ENCODE measurements at places on chromosomes 6 and 20.

DNA sequence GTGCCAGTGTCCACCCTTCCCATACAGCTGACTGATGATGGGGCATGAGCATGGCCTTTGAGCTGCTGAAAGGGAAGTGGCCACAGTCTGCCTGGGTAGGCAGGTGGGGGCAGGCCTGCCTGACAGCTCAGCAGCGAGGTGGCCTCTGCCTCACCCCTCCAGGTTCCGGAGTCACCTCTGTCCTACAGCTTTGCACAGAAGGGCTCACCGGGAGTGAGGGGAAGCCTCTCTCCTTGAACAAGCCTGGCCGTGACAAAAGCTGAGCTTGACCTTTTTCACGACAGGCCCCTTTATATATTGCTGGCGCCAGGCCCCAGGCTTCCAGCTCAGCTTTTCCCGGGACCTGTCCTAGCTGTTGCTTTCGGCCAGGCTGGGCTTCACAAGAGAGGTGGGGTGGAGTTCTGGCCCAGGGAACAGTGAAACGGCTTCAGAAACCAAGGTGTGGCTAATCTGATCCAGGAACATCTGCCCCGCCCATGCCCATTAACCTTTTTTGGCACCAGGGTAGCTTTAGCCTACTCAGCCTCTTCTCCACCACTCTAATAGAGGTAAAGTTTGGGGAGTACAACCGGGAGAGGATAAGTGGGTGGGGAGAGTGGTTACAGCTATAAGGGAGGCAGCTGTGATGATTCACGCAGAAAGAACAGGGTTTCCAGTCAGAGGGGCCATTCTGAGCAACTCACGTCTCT lies 42.9 kb downstream of the C6orf132 start:
- DNase-seq, result no peak

GRCh38 chr6:157239148-157239547 lies 84.2 kb downstream of the TMEM242 start:
- no peak for DNase-seq

DNA sequence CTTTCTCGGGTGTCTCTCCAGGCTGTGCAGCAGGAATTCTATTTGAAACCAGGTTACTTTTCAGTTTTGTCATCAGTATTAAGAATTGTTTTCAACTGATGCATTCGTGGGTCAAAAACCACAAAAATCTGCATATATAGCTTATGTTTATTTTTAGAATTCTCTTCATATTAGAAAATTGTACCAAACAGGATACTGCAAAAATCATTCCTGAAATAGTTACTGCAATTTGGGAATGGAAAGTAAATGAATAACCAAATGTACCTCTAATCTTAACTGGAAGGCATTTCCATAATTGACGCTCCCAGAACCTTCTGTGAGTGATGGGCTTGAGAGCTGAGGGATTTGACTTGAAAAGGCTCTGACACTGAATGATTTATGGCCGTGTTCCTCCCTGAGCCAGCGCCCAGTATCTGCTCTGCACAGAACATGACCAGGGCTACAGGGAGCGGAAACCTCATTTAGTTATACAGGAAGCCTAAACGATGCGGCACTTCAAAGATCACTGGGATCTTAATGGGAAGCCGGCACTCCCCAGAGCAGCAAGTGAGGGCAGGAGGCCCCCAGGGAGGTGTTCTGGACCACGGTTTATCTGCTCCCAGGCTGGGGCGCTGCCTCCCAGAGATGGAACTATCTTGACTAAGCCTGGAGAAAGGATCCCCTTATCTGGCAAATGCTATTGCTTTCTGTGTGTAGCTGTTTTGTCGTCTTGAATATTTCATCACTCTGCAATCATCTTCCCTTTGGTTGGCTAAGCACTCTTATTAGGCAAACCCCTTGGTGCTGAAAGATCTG lies 446.0 kb downstream of the QKI start:
- DNase-seq, result no peak

DNA sequence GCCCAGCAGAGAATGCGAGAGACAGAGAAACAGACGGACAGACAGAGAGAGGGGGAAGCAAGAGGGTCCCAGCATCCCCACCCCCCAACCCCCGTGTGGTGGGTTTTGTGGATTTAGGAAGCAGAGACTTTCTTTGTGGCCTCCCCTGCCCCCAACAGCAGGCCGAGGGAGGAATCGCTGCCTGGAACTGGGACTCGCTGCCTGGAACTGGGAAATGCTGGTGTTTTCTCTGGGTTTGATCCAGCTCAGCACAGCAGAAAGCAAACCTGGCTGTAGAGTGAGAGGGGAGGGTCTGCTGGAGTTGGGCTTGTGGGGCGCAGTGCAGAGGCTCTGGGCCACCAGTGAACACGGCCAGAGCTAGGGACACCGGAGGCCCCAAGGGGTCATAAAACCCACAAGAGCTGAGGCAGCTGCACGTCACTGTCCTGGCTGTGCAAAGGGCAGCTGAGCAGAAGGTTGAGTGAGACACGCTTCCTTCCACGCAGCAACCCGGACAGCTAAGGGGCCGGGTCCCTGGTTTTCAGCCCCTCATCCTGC lies 181.8 kb downstream of the TAF4 start:
- no peak for DNase-seq

DNA sequence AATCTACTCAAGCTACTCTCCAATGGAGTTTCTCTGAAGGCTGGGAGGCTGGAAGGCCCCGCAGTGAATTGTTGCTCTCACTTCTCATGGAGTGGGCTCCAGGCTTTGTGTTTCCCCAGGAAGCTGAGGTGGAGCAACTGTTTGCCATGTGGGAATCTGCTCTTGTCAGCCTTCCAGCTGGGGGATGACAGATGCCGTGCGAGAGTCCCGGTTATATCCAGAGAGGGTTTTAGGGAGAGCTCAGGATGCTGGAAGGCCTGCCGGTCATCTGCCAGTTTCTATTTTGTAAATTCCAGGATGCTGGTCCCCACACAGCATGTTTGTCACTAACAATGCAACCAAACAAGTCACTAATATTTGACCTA lies 98.2 kb upstream of the NAA20 start:
- no peak for DNase-seq

DNA sequence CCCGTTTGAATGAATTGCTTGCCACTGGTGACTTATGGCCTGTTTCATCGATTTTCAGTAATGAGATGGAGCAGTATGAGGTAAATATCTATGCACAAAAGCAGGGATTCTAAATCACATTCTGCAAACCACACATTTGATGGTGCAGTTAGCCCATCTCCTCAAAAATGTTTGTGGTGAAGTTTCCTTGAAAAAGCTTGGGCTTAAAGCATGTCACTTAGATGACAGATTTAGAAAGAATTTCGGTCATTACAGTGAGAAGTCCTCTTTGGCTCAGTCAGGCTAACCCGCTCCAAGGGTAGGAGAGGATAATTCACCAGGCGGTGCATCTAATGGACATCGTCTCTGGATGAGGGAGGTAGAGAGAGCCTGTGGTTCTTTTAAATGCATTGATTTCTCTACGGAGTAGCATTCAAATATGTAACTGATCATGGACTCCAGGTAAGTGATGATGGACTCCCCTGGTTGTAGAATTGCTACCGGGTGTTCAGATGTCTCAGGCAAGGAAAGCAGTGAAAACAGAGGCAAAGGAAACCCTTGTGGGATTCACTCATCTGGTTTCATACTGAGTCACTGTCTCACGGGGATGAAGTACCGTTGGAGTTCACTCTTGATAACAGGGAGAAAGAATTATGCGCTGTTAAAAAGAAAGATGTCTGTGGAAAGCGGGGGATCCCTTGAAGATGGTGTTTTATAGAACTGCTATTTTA lies 65.3 kb downstream of the AIG1 start:
- DNase-seq, result no peak

GRCh38 chr20:11355345-11355744 lies 562.3 kb upstream of the BTBD3 start:
- DNase-seq, result no peak

DNA sequence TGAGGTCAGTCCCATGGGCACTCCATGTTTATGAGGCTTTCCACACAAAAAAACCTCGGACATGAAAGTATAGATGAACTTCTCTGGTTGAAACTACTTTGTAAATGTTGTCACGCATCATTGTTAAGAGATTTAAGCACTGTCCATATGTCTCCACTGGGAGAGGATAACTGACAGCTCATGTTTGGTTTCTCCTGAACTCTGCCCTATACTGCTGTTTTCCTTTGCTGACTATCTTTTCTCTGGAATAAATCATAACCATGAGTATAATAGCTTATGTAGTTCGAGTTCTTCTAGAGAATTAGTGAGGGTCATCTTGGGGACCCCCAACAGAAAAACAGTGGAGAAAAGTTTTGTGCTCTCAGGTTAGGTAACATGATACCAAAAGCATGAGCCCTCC lies 14.3 kb downstream of the THEMIS start:
- DNase-seq, result no peak
